Upper lobe of left lung (tissue), 6 donors: ENCODE measurements at places on chromosomes 6 and 20.

DNA sequence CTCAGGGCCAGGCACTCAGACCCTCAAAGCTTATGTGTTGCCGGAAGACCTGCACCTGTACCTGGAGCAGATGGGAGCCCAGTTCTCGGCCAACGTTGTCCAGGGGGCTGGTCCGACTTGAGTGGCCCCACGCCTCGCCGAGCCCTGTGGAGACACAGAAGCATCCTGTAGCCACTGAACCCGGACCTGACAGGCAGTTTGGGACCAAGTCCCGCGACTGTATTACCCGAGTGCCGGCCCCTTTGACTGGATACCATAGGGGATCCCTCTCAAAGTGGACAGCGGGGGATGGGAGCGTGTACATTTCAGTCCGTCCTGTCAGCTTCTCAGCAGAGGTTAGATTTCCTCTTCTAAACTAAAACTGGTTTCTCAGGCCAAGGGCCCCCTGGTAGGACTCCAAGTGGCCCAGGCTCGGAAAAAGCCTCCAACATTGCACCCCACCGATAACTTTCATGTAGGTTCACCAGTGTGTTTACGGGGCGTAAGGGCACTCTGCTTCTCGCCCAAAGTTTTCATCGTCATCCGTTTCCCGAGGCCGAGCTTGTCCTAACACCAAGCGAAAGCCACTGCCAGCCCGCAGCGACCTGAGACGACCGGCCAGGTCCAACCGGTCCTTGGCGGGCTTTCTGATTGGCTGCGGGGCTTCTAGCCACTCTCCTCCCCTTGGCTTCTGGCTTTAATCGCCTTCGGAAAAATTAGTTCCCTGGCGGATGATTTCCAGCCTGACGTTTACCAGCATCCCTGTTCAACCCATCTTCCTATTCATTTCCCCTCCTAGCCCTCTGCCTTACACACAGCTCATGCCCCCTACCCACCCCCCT, 10.8 kb downstream of the SIM1 start:
- DNase-seq: no peak
- H3K36me3 ChIP-seq: no peaks in the 10 kb centered on the region
- H3K27ac ChIP-seq: no peak overlapping the region
- peaks cover 20% of the 10 kb centered on the region for H3K4me1 ChIP-seq

DNA sequence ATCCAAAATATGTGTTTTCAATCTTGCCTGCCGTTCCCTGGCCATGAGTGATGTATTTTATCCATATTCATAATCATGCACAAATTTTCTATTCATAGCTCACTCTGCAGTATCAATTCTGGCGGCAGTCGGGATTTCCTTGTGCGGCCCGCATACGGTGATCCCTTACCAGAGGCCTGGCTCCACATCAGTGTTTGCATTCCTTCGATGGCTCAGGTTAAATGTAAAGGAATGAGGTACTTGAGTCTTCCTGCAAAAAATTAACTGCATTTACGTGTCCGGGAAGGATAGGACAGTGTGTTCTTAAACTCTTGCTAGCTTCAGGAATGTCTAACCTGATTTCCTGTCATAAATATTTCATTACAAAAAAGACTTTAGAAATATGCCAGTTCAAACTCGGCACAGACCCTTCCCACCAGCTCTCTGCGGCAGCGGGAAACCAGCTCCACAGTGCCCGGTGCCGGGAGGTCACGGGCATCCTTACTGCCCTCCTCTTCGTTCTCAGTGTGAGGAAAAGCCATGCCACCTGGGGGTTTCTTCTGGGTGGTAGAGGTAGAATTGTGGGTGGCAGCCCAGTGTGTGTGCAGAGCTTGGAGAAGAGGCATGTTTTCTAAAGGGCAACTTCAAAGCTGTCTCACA, 154.5 kb downstream of the MOXD1 start:
- no peaks in the 10 kb centered on the region for H3K36me3 ChIP-seq
- peak; percentile 30 for DNase-seq
- H3K4me1 ChIP-seq: no peaks in the 10 kb centered on the region
- no peak overlapping the region for H3K27ac ChIP-seq
- H3K4me3 ChIP-seq: no peak overlapping the region

GRCh38 chr6:126787635-126788034, 330.8 kb upstream of the RSPO3 start:
- no peaks in the 10 kb centered on the region for H3K4me1 ChIP-seq
- H3K27ac ChIP-seq: no peak overlapping the region
- no peak for DNase-seq
- no peak overlapping the region for H3K4me3 ChIP-seq

- H3K4me3 ChIP-seq: no peak overlapping the region
- DNase-seq: no peak
- H3K27me3 ChIP-seq: no peaks in the 10 kb centered on the region
- H3K4me1 ChIP-seq: no peaks in the 10 kb centered on the region
These were observed 190.0 kb downstream of the DHX35 start for GRCh38 chr20:39152126-39152525.

DNA sequence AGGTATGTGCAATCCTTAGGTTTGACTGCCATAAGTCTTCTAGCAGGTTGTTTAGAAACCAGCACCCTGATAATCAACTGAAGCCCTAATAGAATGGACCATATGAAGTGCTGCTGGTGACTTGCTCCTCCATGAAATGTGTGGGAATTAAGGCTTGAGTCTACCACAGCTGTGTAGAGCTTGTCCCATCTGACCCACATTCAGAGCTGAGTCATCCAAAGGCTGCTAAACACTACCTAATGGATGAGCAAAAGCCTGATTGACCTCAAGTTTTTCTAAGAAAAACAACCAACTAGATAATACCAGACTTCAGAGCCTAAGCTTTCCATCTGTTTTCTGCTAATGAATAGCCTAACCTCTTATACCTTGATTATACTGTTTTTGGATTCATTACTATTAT, 120.3 kb upstream of the MOCS1 start:
- no peaks in the 10 kb centered on the region for H3K4me1 ChIP-seq
- no peaks in the 10 kb centered on the region for H3K36me3 ChIP-seq
- H3K27ac ChIP-seq: no peak overlapping the region
- no peaks in the 10 kb centered on the region for H3K27me3 ChIP-seq
- no peak for DNase-seq

DNA sequence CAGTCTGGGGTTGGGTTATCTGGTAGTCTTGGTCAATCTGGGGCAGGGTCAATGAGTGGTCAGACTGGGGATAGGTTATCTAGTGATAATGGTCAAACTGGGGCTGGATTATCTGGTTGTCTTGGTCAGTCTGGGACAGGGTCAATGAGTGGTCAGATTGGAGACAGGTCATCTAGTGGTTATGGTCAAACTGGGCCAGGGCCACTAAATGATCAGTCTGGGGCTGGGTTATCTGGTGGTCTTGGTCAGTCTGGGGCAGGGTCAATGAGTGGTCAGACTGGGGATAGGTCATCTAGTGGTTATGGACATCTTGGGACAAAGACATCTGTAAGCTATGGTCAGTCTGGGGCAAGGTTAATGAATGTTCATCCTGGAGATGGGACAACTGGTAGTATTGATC, 28.5 kb upstream of the BPIFA2 start:
- no peaks in the 10 kb centered on the region for H3K4me1 ChIP-seq
- H3K27me3 ChIP-seq: no peaks in the 10 kb centered on the region
- DNase-seq: no peak
- no peaks in the 10 kb centered on the region for H3K36me3 ChIP-seq
- H3K4me3 ChIP-seq: no peak overlapping the region
- no peak overlapping the region for H3K27ac ChIP-seq

- no peaks in the 10 kb centered on the region for H3K27me3 ChIP-seq
- peaks cover 8% of the 10 kb centered on the region for H3K4me1 ChIP-seq
- no peaks in the 10 kb centered on the region for H3K36me3 ChIP-seq
- no peak for DNase-seq
These were observed 25.1 kb downstream of the FRK start for GRCh38 chr6:116035616-116036015.

- H3K4me1 ChIP-seq: no peaks in the 10 kb centered on the region
- no peak overlapping the region for H3K4me3 ChIP-seq
- no peak overlapping the region for H3K27ac ChIP-seq
- H3K27me3 ChIP-seq: no peaks in the 10 kb centered on the region
- DNase-seq: no peak
- H3K36me3 ChIP-seq: no peaks in the 10 kb centered on the region
These were observed 250.0 kb downstream of the DLL1 start for GRCh38 chr6:170040906-170041305.

GRCh38 chr6:116010386-116010785, 50.3 kb downstream of the FRK start:
- peaks cover 32% of the 10 kb centered on the region for H3K4me1 ChIP-seq
- no peak for DNase-seq
- H3K27ac ChIP-seq: no peak overlapping the region
- H3K27me3 ChIP-seq: no peaks in the 10 kb centered on the region

DNA sequence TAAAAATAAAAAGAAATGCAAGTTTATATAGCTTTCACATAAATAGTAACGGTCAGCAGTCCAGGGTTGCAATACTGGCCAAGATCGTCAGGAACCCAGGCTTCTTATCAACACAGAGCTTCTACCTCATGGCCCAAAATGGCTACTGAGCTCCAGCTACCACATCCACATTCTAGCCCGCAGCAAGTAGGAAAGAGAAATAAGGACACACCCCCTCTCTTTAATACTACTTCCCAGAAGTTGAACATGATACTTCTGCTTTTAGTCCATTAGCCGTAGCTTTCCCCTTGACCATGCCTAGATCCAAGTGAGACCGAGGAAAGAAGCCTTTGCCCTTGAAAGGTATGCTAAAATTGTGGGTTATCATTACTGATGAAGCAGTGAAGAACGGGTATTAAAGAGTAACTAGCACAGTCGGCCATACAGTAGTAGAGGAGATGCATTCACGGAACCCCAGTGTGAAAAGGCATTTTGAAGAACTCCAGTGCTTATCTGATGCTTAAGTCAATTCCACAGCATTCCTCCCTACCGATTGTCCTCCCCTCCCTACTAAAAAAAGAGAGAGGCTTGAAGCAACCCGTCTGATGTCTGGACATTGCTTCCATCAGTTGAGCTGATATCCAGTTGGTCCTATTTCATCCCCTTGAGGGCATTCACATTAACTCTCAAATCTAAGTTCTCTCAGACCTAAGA, 226.9 kb upstream of the RREB1 start:
- H3K4me3 ChIP-seq: no peak overlapping the region
- H3K4me1 ChIP-seq: peaks cover 13% of the 10 kb centered on the region
- no peaks in the 10 kb centered on the region for H3K27me3 ChIP-seq
- H3K27ac ChIP-seq: peak overlapping the region; percentile 53

GRCh38 chr6:158938220-158938619, 61.8 kb downstream of the RSPH3 start:
- peak; percentile 13 for DNase-seq
- H3K4me3 ChIP-seq: no peak overlapping the region
- H3K27ac ChIP-seq: no peak overlapping the region
- no peaks in the 10 kb centered on the region for H3K4me1 ChIP-seq

GRCh38 chr6:5276581-5276980, 15.3 kb downstream of the FARS2 start:
- H3K27me3 ChIP-seq: no peaks in the 10 kb centered on the region
- H3K36me3 ChIP-seq: no peaks in the 10 kb centered on the region
- no peak for DNase-seq
- H3K27ac ChIP-seq: no peak overlapping the region

DNA sequence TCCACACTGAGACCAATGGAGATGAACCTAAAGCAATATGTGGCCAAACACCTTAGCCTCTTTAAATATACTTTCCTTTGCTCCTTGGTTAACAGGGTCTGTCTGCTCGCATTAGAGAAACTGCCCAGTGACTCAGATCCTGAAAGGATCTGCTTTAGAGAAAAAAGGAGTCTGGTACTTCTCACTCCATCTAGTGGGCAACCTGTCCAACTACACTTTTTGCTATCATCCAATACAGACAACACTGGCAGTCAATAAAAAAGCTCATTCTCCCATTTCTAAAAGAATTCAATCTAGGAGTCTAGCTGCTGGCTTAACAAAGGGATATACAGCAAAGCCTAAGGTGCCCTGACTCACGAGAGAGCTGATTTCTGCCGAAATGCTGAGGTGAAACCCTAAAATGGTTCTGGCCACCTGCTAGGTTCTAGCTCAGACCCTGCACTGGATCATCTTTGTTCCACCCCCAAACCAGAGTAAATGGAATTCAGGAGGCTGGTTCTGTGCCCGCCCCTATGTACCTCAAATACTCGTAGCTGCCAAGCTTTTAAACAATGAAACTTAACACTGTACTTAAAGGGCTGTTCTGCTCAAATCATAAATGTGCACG, 11.5 kb downstream of the GNL1 start:
- no peaks in the 10 kb centered on the region for H3K27me3 ChIP-seq
- H3K36me3 ChIP-seq: peaks cover 40% of the 10 kb centered on the region
- H3K4me3 ChIP-seq: no peak overlapping the region
- no peak for DNase-seq
- H3K27ac ChIP-seq: no peak overlapping the region
- H3K4me1 ChIP-seq: peaks cover 22% of the 10 kb centered on the region

- H3K4me1 ChIP-seq: peaks cover 8% of the 10 kb centered on the region
- no peak overlapping the region for H3K27ac ChIP-seq
- H3K4me3 ChIP-seq: no peak overlapping the region
- DNase-seq: no peak
These were observed 49.8 kb upstream of the ENPP5 start for GRCh38 chr6:46220352-46221221.

DNA sequence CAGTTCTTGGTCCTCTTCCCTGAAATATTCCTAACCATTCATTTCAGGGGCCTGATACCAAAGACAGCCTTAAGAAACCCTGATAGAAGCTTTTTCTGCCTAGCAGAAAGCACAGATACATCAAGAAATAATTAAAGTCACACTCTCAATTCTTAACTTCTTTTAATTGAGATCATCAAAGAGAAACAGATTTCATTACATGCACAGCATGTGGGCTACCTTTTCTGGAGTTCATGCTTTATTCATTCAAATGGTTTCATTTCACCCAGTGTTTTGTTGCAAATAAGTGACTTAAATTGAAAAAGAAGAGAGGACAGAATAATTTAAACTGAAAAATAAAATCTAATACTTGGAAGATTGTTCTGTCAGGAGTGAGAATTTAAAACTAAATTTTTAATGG, 192.6 kb upstream of the GGTLC1 start:
- H3K27ac ChIP-seq: no peak overlapping the region
- no peak for DNase-seq
- H3K4me3 ChIP-seq: no peak overlapping the region
